Activated CD4-positive, alpha-beta T cell treated with anti-CD3 and anti-CD28 coated beads for 24 hours (primary cell): ENCODE measurements at places on chromosomes 13 and 19.

- DNase-seq = no peak
Measured at GRCh38 chr13:46320406-46320805, 66.6 kb downstream of the RUBCNL start.

DNA sequence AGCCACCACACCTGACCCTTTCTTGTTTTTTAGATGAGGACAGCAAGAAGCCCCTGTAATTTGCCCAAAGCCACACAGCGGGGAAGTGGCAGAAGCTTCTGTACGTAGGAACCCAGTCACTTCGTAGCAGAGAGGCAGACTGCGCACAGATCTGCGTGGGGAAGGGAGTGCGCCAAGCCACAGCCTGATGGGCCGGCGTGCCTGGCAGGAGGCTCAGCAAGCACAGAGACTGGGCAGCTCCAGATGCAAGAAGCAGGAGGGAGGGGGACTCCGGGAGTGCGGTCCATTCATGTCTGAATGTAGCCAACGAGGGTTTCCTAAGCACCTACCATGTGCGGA is 347 bp upstream of the TJP3 start:
- DNase-seq = no peak

DNA sequence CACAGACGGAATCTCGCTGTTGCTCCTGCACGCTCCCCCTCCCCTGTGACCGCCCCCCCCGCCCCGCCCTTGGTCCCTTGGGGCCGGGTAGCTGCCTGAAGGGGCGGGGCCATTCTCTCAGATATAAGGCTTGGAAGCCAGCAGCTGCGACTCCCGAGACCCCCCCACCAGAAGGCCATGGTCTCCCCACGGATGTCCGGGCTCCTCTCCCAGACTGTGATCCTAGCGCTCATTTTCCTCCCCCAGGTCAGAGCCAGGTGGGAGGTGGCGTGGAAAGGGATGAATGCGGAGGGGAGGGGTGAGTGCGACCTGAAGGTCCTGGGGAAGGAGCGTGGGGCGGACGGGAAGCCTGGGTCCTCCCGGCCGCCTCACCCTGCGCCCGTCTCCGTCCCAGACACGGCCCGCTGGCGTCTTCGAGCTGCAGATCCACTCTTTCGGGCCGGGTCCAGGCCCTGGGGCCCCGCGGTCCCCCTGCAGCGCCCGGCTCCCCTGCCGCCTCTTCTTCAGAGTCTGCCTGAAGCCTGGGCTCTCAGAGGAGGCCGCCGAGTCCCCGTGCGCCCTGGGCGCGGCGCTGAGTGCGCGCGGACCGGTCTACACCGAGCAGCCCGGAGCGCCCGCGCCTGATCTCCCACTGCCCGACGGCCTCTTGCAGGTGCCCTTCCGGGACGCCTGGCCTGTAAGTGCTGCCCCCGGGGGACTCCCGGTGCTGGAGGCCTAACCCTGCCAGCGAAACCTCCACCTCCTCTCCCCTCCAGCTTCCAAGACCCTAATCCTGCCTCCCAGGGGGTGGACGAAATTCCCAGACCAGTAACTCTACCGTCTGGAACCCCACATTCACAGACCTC is at the start of gene DLL3:
Gene DLL3, plus strand, starts transcription at position 150 of the 845 bp plus-strand sequence. Its CDS starts 28 bp downstream, at position 178.
- DNase-seq = no peak

DNA sequence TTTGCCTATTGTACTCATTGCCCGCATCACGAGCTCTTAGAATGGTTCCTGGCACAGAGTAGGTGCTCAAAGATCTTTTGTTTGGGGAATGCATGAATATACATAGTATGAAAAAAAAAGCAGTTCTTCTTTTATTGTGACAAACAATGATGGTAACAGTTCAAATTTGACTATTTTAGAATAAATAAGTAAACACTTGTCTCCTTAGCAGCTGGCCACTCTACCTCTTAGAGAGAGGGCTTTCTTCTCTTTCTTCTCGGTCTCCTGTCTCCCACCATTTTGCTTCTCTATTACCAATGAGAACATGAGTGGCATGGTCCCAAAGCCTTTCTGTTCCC is 639 bp upstream of the SLAIN1 start:
- no peak for DNase-seq

DNA sequence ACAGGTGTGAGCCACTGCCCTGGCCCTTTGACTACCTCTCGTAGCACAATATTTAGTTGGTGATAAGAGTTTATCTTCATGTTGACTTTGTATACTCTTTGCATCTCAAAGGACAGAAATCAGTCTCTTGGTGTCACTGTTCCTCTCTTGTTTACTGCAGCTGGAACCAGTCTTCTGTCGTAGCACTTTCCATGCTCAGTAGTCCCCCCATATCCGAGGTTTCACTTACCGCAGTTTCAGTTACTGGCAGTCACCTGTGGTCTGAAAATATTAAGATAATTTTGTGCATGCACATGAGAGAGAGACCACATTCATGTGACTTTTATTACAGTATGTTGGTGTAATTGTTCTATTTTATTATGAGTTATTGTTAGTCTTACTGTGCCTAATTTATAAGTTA is 49.1 kb downstream of the WASF3 start:
- DNase-seq = no peak

DNA sequence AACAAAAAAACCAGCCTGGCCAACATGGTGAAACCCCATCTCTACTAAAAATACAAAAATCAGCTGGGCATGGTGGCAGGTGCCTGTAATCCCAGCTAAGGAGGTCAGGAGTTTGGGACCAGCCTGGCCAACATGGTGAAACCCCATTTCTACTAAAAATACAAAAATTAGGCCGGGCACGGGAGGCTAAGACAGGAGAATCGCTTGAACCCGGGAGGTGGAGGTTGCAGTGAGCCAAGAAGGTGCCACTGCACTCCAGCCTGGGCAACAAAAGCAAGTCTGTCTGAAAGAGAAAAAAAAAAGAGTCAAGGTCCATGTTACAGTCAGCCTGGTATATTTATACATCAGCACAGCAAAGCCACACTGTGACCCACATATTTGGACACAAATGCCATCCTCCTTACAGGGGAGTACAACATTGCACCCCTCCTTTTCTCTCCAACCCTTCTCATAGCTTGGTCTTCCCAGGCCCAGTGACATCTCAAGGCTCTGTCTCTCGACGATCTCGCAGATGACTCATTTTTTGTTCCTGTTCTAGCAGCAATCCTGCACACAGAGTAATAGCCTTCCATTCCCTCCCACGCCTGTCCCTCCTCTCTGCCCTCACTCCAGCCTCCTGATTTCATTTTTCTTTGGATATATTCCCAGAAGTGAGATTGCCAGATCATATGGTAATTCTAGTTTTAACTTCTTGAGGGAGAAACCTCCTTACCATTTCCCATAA is 21.0 kb upstream of the DPP9 start:
- DNase-seq = no peak

- DNase-seq = no peak
Measured at GRCh38 chr13:34277936-34278335, 460.0 kb downstream of the RFC3 start.

GRCh38 chr13:35860661-35861060 is 270.5 kb downstream of the DCLK1 start:
- no peak for DNase-seq

GRCh38 chr13:47647001-47647400 is 354.1 kb downstream of the SUCLA2 start:
- DNase-seq = no peak

GRCh38 chr19:18478545-18479311 is 40.8 kb upstream of the ISYNA1 start:
- DNase-seq = peak; percentile 40

DNA sequence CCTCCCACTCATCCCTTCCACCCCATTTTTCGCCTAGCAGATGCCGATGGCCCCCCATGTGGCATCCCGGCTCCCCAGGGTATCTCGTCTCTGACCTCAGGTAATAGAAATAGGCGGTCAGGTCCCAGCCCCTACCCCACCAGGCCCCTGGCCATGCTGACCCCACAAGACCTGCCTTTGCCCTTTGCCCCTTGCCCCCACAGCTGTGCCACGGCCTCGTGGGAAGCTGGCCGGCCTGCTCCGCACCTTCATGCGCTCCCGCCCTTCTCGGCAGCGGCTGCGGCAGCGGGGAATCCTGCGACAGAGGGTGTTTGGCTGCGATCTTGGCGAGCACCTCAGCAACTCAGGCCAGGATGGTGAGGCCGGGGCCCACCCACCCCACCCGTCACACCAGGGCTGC is 5.4 kb downstream of the ARHGAP33 start:
- DNase-seq = no peak

GRCh38 chr13:113460064-113460555 is 6.8 kb upstream of the ADPRHL1 start:
- no peak for DNase-seq

GRCh38 chr19:38944981-38945506 is 14.3 kb downstream of the MRPS12 start:
- no peak for DNase-seq

DNA sequence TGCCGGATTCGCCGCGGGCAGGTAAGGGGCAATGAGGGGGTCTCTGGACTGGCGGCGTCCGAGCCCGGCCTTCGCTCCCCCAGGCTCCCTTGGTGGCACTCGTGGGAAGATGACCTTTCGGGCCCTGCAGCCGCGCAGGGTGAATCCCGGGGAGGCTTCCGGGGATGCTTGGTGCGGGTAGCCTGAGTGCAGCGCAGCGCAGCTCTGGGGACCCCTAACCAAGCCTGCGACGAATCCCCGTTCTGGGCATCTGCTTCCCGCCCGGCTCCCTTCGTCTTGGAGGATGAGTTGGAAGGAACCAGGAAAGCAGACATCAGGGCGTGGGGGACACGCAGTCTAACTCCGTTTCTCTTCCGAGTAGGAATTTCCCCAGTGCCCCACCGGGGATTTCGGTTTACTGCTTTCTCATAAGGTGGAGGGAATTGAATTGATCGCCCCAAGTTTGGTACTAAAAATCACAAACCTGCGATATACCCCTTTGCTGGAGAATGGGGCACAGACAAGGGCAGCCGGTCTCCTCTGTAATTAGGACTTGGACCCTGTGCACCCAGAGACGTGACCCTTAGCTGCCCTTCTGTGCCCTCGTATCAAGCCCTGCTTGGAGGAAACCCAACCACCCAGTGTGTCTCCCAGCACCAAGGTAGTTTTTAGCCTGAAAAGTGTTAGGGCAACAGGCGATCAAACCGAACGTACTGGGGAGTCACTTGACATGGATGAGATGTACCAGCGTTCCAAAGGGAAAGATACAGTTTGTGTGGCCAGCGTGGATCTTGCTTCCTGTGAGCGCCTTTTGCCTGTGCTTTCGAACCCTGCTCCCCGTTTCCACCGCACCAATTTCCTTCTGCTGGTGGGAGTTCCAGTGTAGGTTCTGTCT is 1.0 kb downstream of the GPC5 start:
- DNase-seq = no peak

DNA sequence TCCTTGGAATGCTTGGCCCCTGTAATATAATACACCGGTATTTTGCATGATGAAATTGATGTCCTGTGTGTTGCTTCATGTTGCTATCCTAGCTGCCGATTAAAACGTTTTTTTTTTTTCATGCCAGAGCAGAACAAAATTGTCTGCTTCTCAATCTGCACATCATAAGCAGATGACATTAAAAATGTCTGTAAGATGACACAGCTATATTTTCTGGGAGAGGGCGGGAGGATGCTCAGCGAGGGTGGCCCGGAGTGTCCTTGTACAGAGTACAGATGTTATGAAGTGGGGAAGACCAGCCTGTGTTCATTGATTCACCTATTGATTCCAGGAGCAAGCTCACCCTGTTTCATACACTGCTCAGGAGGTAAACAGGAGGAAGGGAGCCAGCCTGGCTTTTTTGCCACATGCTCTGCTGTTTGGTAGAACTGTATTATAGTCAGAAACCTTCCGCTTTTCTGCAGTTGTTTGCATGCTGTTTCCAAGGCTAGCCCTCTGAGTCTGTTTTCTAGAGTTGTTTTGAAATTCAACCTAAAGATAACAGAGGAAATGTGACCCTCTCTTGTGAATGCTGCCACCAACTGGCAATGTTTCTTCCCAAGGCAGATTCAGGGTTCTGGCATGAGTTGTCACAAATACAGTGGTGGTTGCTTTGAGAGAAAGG is 4.7 kb upstream of the IRS2 start:
- DNase-seq = no peak

- DNase-seq = no peak
Measured at GRCh38 chr13:102369302-102369701, 32.5 kb downstream of the FGF14 start.
